ENCODE measurements at places on chromosomes 12 and 14.

- DNase-seq = no peak
Observed at GRCh38 chr12:91276509-91276908, 93.9 kb upstream of the DCN start.

- DNase-seq = no peak
Observed at GRCh38 chr12:92562063-92562734, 140.6 kb upstream of the PLEKHG7 start.

GRCh38 chr14:21978184-21978998, 304.8 kb upstream of the OR4E1 start:
- DNase-seq = peak; percentile 25

GRCh38 chr12:111201036-111201435, 167.9 kb downstream of the PHETA1 start:
- no peak for DNase-seq

All from brain (organoid and tissue), 16 donors.